ENCODE measurements at places on chromosomes 5 and 9.

DNA sequence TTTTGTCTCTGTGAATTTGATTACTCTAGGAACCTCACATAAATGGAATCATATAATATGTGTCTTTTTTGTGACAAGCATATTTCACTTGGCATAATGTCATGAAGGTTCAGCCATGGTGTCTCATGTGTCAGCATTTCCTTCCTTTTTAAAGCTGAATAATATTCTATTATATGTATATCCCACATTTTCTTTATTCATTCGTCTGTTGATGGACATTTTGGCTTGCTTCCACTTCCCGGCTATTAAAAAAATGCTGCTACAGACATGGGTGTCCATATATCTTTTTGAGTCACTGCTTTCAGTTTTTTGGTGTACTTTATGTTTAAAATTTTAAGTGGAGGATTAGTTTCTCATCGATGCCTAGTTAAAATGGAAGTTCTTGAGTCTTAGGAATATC lies 59.8 kb upstream of the C5orf63 start:
- DNase-seq, result no peak

DNA sequence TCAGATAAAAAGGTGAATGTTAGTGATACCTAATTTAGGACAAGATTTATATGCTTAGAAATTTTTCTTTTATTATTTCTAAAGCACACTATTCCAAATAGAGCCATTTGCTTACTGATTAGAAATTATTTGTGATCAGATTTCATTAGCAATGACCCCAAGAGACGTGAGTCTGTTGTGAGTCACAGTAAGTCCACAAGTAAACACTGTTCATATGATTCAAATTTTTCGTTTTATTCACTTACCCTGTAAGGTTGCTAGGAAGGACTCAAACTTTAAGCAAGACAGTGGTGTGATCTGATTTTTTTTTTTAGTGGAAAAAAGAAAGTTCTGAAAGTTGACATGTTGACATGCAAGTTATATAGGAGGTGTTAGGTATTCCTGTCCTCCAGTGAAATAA lies 1.2 kb downstream of the CARD6 start:
- no peak for DNase-seq

GRCh38 chr9:120768886-120769285 lies 24.3 kb downstream of the FBXW2 start:
- no peak for DNase-seq

DNA sequence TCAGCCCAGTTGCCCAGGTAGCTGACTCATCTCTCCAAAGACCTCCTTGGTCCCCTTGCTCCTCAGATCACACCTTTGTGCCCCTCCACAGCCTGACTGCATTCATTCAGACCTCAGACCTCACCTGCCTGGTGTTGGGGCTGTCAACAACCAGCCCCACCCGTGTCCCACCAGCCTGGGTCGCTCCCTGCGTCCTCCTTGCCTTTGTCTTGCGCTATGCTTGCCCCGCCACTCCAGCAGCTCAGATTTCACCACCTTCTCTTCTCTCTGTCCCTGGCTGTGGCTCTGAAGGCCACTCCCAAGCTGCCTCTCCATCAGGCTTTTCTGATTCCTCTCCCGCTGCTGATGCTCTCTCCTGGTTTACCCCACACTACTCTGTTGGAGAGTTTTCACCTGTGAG lies 103.5 kb downstream of the MVB12B start:
- DNase-seq, result no peak

GRCh38 chr5:169636477-169637084 lies 494 bp upstream of the DOCK2 start:
- no peak for DNase-seq

DNA sequence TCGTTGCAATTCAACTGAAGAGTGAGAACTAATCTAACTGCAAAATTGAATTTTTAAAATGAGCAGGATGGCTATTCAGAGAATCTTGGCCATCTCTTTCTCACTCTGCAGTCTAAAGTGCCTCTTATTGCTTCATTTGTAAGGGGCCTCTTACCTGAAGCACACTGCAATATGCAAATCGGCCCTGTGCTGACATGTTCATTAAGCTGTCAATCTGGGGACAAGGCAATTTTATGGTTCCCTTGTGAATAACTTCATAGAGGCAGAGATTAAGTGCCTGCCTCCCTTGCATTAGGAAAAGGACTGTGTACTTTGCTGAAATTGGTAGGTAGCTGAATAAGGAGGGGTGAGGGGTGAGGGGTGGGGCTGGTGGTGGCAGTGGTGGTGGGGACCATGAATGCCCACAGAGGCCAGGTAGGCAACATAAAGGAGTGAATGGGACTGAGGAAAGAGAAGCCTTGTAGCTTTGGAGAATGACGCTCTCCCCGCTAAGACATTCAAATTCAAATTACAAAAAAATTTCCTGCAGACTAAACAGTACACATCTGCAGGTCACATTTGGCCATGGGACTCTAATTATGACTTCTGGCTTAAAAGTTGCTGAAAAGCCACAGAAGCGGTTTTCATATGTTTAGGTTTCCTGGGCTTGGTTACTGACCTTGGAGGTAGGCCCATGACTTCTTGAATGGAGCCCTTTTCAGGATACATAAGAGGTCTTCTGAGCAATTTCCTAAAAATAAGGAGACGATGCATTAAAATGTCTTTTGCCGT lies 25.0 kb downstream of the TNFSF8 start:
- DNase-seq, result no peak

GRCh38 chr9:4579001-4579400 lies 83.1 kb upstream of the PLPP6 start:
- DNase-seq, result no peak

DNA sequence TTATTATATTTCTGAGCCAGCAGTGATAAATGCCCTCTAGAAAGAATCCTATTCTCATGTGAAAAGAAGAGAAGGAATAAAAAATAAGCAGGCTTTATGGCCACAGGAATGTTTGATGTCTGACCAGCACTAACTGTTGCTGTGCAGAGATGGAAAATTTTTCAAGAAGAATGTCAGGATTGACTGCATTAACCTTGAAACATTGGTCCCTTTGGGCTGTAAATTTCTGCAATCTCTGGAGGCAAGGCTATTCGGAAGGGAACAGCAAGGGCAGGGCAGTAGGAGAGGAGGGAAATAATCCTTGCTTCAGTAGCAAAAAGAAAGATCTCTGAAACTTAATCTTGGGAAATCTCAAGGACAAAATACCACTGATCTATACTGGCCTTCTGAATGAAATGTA lies 415.2 kb downstream of the DNAH5 start:
- DNase-seq, result no peak

GRCh38 chr5:133780619-133781280 lies 168.4 kb upstream of the FSTL4 start:
- no peak for DNase-seq

DNA sequence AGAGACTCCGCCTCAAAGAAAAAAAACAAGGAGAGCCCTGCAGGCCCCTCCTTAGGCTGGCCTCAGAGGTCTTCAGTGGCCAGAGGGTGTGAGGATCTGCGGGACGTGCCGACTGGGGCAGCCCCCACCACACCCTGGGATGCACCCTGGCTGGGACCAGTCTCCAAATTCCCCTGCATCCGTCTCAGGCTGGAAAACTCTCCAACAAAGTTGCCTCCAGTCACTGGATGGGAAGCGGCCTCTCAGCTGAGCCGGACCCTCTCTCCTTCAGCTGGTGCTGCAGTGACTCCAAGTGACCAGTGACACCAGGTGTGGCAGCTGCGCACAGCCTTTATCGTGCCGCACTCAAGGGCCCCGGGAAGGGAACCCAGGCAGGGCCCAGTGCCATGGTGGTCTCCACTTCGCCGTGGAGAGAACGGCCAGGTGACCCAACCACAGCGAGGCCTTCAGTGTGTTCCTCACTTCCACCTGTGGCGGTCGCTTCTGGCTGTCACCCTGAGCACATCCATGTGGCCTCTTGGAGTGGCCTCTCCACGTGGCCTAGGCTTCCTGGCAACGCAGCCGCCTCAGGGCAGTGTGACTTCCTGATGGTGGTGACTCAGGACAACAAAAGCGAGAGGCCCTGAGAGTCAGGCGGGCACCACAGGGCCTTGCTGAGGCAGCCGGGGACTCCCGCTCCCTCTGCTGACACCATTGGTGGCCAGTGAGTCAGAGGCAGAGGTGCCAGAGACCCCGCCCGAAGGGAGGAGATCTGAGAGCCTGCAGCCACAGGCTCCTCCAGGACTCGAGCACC lies 19.3 kb upstream of the CAMSAP1 start:
- DNase-seq, result no peak

- no peak for DNase-seq
Observed at GRCh38 chr9:130078547-130078946, 24.8 kb downstream of the GPR107 start.

DNA sequence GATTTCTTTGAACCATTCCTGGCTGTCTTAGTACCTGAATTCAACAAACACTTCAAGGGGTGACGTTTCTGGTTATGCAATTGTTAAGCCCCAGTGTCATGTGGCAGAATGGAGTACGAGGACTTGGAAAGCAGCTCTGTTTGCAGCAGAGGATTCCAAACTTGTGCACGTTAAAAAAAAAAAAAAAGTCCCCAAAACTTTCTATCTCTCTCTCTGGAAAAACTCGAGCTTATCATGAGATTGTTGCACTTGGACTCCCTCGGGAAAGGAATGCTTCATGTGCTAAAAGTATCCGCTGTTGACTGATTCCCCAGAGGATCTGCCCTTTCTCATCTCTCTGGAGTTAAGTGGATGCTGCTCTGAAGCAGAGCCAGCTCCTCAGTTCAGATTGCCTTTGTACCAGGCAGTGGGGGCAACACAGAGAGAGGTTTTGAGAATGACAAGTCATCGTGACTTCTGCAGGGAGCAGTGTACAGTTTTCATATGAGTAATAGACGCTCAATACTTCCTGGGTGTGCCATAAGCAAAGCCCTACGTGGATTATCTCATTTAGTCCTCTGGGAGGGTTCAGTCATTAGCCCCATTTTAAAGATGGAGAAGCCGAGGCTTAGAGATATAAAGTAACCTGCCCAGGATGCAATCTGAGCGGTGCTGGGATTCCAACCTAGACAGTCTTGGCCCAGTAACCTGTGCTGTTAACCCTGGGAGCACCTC lies 28.1 kb downstream of the TMOD1 start:
- DNase-seq, result no peak

- no peak for DNase-seq
Observed at GRCh38 chr5:148314731-148315130, 2.5 kb downstream of the SPINK7 start.

GRCh38 chr9:134301387-134302129 lies 24.7 kb upstream of the RXRA start:
- DNase-seq, result no peak

- no peak for DNase-seq
Observed at GRCh38 chr9:101381833-101382342, 2.9 kb downstream of the BAAT start.

- no peak for DNase-seq
Observed at GRCh38 chr5:167448376-167448775, 843.1 kb upstream of the WWC1 start.

DNA sequence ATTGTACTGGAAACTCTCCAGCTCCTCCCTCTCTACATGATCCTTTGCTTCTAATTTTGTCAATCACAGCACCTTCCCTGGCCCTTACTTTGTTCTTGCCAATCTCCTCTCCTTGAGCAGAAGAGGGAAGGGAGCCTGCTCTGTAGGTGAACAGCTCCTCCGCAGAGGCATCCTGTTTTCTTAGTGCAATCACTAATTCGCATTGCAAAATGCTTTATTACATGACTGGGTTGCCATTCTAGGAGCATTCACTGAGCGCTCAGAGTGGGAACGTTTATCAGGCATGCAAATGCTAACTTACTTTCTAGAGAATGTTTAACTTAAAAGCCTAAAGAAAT lies 416 bp upstream of the SNX18 start:
- no peak for DNase-seq

- DNase-seq, result no peak
Observed at GRCh38 chr5:99369797-99370593, 441.2 kb upstream of the CHD1 start.

DNA sequence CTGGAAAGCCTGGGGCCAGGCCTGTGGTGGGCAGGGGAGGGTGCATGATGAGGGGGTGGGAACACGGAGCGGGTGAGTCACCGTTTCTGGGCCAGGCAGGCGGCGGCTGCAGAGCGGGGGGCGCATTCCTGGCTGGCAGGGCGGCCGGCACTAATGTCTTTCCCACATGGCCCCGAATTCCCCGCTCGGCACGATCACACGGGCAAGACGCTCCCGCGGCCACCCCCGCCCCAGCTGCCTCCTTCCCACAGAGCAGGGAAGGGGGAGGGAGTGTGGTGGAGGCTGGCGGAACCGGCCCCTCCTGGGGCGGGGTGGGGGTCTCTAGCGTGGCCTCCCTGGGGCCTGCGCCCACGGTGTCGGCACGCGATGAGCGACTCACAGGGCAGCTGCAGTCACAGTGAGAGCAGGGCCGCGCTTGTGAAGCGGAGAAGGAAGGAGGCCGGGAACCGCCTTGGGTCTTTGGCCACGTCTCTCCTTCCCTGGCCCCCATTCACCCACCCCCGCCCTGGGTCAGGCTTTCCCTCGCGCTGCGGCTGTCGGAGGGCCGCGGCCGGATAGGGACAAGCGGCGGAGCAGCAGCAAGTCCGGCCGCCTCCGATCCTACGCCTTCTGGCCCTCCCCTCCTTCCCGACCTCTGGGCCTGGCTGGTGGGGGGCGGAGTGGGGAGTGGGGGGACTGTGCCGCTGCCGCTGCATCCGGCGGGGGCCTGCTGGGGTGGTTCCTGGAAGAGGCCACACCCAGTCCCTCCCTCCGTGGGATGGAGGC lies 48.9 kb downstream of the CXXC5 start:
- no peak for DNase-seq

GRCh38 chr5:118647587-118647986 lies 340.8 kb downstream of the DTWD2 start:
- no peak for DNase-seq

GRCh38 chr9:126621061-126621918 lies 7.6 kb downstream of the LMX1B start:
- DNase-seq, result no peak

DNA sequence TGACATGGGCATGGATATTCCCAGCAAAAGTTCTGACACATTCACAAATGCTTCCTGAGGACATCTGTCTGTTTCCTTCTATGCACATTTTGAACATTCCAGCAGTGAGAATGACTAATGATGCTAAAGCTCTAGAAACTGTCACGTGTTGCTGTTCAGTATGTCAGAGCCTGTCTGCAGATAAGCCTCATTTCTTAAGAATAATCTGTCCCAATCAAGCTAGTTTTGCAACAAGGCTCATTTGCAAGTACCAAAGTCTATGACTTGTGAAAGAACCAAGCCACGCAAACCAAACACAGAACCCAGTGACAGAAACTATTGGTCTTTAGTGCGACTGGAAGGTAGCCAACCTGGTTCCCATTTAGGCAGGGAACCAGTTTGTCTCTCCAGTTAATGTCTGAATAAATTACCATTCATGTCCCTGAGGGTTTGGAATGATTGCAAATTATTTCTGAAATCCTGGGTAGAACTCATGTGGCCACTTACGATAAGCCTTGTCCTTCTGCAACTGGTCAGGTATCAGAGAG lies 178.5 kb downstream of the C9orf152 start:
- DNase-seq, result no peak

DNA sequence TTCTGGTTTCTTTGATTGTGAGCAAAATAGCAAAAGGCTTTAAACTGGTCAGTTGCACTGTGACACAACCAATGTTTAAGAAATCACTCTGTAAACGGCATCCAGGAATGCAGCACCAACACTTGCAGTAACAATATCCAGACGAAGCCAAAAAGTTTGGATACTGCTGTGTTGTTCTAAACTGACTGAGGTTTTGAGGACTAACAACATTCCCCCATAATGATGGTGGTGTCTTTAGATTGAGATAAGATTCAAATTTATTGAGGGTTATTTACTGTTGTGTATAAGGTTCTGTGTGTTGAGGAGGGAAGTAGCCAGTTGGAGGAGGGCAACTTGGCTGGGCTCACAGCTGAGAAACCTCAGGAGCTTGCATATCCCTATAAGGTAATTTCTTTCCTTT lies 353.6 kb downstream of the BNC2 start:
- no peak for DNase-seq

Data from NCI-H510A (cell line).